ENCODE measurements at places on chromosomes 7 and 10. TPM values are rescaled to one million over a fixed set of nuclear protein-coding genes. Genes with fewer than 3 reads are reported as not detected.

The AKR1C3 gene
- total RNA-seq: 44.3 TPM

The SUN3 gene
- not detected for total RNA-seq

The HPS1 gene
- total RNA-seq: 28.8 TPM

The ABCB1 gene
- 0.77 TPM for total RNA-seq

The EN2 gene
- total RNA-seq: not detected

The TEX47 gene
- total RNA-seq: not detected

The GGCT gene
- total RNA-seq: 24.6 TPM

The GOLGA7B gene
- not detected for total RNA-seq

The LRRN3 gene
- 1.8 TPM for total RNA-seq

The CDC14C gene
- total RNA-seq: 0.17 TPM
